Activated naive CD4-positive, alpha-beta T cell treated with Interleukin-2 at 50 U/mL for 16 hours (primary cell): ENCODE measurements at places on chromosomes 4 and X.

- no peak for DNase-seq
These were observed 18.6 kb upstream of the TEX13B start for GRCh38 chrX:108000751-108001150.

DNA sequence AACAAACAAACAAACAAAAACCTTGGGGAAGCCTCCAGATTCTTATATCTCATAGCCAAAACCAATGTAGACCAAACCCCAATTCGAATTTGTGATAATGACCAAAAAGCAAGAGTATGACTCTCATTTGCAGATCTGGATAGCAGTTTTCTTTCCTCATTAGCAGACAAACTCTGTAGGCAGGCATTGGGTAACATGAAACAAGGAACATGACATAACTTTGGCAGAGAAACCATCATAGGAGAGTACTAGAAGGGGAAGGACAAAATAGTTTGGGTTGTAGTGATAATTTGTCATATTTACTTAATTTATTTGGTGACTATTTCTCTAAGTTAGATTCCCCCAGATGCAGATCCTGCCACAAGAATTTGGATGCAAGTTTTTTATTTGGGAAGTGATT, 187.8 kb downstream of the MID1IP1 start:
- DNase-seq, result no peak

DNA sequence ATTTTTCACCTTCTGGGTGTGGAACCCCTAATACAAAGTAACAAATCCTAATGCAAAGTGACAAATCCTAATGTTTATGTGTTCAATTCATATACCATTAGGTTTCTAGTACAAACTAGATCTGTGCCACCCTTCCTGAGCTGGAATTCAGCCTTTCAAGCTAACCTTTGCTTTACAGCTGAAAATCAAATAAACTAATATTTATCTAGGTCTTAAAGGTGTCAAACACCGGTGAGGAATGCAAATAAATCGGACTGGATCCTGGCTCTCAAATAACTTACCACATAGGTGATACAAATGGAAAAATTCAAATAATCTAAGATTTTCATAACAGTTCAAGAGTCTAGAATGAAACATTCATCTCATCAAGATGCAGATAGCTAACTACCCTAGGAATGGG, 11.6 kb downstream of the IRF2 start:
- no peak for DNase-seq

- DNase-seq, result peak; percentile 59
These were observed at the start of gene GPRASP1 for GRCh38 chrX:102651242-102652011. GPRASP1 (plus strand) TSS chrX:102651483; CDS start chrX:102653914, 2,431 bp downstream.

- no peak for DNase-seq
These were observed 9.0 kb upstream of the RPL34 start for GRCh38 chr4:108611365-108611764.

- DNase-seq, result no peak
These were observed 44.8 kb upstream of the CBR4 start for GRCh38 chr4:169054879-169055278.

- peak; percentile 73 for DNase-seq
These were observed 545 bp downstream of the DOCK11 start for GRCh38 chrX:118495958-118496762.
